ENCODE measurements at places on chromosomes 1 and 21.

DNA sequence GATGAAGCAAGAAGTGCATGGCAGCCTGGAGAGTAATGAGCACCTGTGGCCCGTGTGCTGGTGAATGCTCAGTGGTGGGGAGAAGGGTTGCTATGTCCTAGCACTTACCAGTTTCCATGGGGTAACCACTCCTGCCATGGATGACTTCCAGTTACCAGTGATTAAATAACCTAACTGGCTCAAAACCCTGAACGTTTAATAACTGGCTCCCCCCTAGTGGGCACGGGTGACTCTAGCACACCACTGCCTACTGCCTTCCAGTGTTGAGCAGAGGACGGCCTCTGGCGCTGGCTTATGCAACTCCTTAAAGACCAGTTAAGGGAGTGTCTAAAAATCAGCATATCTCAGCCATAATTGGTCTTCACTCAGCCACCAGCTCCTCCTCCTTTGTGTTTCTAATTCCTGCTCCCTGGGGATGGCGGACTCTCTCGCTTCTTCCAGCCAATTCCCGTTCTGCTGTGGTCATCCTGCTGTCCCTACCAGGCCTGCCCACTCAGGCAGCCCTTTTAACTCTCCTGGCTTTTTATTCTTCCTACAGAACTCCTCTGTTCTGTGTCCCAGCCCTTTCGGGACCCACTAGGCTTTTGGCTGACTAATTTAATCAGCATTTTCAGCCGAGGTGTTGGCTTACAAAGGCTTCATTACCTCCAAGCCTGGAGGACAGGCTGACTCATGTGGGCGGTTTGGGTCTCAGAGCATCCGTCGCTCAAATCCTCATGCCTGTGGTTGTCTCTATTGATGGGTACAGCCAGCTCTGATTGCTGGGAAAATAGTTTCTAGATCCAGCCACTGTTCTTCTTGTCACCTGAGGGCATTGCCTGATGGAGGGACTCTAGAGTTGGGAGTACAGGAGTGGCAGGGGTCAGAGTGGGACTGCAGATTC is 332.4 kb downstream of the CAMTA1 start:
- DNase-seq = no peak

DNA sequence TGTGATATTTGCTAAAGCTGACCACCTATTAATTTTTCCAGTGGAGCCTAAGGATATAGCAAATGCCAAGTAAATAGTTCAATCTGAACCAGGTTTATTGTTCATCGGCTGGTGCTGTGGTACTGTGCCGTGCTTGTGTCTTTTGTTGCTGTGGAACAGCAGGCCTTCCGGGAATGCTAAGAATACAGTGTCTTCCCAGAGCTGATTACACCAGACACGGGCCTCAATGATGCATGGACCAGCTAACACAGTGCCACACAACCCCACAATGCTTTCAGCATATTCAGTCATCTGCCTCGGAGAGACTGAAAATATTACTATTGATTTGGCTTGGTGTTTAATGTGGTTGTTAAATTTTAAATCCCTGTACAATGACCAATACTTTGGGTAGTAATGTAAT is 415.4 kb downstream of the PTBP2 start:
- no peak for DNase-seq

GRCh38 chr1:175462301-175463017 is 269.9 kb upstream of the KIAA0040 start:
- no peak for DNase-seq

DNA sequence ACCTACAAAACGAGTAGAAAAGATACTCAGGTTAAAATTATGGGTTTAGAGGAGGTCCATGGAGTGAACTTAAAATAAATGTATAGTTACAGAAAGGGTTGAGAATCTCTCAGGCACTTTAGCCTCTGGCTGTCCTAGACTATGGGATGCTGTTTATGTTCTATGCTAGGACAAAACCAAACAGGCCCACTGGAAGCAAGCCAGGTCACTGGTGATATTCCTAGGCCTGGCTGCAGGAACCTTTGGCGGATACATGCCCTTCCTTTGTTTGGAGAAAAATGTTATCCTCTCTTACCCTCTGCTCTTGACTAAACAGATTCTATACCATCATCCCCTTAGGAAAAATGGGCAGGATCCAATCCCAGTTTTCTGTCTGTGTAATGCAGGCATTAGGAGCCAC is 90.7 kb upstream of the DUSP10 start:
- no peak for DNase-seq

GRCh38 chr1:86061551-86061990 is 95.0 kb downstream of the COL24A1 start:
- no peak for DNase-seq

DNA sequence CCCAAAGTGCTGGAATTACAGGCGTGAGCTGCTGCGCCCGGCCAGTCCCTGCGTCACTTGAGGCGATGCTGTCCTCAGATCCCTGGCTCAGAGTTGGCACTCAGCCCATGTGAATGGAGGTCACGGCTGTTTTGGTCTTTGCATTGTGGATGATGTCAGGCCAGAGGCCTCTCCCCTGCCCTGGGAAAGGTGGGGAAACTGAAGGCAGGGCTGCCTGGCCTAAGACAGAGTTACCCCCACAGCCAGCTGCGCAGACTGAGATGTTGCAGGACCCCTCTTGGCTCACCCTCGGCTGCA is 821 bp downstream of the MASP2 start:
- DNase-seq = no peak

- no peak for DNase-seq
Observed at GRCh38 chr1:46421739-46422138, 27.6 kb downstream of the FAAH start.

DNA sequence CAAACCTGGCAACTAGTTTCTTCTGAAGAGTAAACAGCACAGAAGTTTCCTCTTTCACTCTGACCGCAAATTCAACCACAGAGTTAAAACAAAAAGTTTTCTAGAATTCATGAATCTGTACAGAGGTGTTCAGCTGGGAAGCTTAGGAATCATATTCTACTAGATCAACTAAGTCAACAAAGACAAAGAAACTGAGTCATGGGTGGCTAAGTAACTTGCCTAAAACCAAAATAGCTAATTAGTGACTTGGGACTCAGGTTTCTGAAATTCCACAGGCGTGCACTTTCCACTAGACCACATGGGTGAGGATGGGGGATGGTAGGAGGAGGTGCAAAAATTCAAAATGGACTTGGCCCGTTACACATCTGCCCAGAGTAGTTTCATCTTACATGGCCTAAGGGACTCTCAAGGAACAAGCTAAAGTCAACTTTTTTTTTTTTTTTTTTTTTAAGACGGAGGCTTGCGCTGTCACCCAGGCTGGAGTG is 25.8 kb downstream of the PTPN14 start:
- no peak for DNase-seq

- DNase-seq = no peak
Observed at GRCh38 chr1:147762233-147763024, 2.0 kb upstream of the GJA5 start.

DNA sequence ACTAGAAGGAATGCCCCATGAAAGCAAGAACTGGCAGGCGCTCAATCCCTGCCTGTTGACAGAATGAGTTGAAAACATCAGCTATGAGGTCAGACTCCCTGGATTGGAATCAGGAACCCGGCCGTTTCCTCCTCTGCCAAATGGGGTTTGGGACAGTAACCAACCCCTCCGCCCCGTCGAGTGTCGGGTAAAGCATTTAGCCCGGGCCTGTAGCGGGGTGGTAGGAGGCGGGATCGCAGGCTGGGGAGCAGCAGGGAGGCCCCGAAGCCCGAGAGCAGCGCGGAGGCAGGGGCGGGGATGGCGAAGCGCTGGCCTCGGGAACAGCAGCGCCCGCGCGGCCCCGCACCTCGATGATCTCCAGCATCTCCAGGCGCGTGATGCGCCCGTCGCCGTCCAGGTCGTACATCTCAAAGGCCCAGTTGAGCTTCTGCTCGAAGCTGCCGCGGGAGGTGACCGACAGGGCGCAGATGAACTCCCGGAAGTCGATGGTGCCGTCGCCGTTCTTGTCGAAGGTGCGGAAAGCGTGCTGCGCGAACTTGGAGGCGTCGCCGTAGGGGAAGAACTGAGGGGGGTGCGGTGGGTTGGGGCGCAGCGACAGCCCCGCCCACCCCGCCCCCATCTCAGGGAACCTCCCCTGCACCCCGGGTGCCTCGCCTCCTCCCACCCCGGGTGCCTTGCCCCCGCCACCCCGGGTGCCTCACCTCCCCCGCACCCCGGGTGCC is 7.5 kb downstream of the HPCAL4 start:
- DNase-seq = no peak

- DNase-seq = no peak
Observed at GRCh38 chr1:7614576-7615074, 156.5 kb upstream of the VAMP3 start.

DNA sequence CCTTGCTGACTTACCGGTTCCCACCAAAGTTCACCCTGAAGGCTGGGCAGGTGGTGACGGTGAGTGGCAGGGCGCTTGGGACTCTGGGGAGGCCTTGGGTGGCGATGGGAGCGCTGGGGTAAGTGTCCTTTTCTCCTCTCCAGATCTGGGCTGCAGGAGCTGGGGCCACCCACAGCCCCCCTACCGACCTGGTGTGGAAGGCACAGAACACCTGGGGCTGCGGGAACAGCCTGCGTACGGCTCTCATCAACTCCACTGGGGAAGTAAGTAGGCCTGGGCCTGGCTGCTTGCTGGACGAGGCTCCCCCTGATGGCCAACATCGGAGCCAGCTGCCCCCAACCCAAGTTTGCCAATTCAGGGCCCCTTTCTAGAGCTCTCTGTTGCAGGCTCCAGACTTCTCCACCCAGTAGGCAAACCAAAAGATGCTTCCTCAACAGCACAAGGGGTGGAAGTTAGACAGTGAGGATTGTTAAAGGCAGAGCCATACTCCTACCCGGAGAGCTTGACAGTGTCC is 16.4 kb upstream of the SEMA4A start:
- no peak for DNase-seq

DNA sequence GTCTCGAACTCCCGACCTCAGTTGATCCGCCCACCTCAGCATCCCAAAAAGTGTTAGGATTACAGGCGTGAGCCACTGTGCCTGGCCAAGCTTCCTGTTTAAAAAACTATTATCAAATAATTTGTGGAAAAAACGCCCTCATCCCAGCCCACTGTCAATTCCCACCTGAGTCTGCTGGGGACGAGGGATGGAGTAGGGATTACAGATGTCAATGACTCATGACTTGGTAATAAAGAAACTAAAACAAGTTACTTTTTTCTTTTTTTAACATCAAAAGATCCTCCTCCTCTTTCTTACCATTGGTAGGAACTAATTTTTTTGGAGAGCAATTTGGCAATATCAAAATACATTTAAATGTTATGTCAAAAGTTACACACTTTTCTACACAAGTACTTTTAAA is 9.7 kb downstream of the CNN3 start:
- no peak for DNase-seq

- DNase-seq = no peak
Observed at GRCh38 chr1:214454569-214455396, 96.6 kb downstream of the PTPN14 start.

DNA sequence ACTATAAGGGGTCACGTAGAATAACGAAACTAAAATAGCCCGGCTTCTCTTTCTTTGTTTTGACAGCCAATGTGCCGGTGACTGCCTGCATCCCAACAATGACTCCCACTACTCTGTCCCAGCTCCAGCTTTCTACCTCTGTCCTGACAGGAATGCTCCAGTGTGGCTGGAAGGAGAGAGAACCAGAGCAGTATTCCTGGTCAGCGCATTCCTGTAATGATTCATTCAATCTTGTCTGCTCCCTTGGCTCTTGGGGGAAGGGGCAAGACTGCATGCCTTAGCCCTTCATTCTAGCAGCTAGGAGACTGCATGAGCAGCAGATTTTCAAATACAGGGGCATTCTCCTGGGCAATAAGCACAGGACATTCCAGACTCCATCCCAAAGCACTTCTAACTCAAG is 132.1 kb upstream of the PRMT6 start:
- no peak for DNase-seq

DNA sequence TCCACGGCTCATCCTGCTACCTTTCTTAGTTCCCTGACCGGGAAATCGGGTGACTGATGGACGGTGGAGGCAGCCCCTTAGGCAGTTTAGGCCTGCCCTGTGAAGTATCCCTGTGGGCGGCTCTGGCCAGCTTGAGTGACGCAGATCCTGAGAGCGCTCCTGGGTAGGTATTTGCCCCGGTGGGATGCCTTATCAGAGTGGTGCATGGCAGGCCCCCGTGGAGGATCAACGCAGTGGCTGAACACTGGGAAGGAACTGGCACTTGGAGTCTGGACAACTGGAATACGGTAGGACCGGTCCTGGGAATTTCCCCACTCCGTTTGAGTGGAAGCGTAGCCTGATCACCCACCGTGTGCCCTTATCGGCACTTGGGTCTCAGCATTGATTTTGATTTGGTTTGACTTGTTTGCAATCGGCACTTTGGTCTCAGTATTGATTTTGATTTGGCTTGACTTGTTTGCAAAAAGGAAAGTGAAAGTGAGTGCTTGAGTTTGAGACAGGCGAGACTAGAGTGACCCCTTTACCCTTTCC is 15.2 kb downstream of the PLA2G2F start:
- no peak for DNase-seq

GRCh38 chr1:242132121-242132817 is 133.4 kb upstream of the MAP1LC3C start:
- no peak for DNase-seq

GRCh38 chr1:222382171-222382570 is 165.7 kb downstream of the HHIPL2 start:
- DNase-seq = no peak

DNA sequence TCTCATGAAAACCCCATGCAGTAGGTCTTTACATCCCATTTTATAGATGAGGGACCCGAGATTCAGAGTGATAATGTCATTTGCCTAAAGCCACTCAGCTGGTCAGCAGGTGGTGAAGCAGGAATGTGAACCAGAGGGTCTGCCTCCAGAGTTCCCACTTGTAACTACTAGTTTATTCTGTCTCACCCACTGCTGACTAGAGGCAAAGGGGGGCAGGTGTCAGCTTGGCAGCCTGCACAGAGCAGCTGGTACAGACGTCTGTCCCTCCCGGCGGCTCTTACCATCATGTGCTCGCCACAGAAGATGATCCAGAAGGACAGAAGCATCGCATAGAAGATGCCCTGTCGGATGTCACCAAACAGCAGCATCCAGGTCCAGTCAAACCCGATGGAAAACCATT is 82.4 kb downstream of the WLS start:
- no peak for DNase-seq

DNA sequence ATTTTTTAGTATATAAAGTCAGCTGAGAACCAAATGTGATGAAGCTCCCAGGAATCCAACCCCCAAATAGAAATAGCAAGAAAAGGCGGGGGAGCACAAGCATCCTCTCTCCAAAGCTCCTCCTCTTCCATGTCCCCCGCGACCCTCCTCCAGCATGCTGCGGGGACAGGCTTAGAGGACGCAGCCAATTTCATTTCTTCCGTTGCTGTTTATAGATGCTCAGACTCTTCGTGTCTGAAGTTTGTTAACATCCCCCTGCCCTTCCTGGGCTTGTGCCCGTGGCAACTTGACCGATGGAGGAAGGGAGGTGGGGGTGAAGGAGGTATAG is 754 bp upstream of the NPPA start:
- no peak for DNase-seq

GRCh38 chr21:29382030-29382654 is 83.4 kb downstream of the BACH1 start:
- no peak for DNase-seq

DNA sequence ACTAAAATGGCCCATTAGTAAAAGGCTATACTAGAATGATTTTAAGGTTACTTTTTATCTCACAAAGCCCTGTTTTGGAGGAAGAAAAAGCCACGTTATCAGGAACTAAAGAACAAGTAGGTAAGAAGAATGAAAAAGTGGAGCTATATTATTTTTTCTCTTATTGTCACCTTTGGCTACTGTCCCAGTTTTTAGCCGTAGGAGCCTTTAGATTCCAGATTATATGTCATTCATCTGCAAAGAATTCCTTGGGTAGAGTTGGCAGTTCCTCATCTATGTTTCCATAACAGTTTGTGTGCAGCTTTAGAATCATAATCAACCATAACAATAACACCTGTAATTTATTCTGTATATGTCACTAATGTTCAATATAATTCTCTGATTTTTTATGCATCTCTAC is 83.8 kb downstream of the TPR start:
- DNase-seq = no peak
